Mammary epithelial cell (primary cell): ENCODE measurements at places on chromosomes 5 and 9.
A peak's percentile ranks its signal among the peaks of the same experiment; 100 is the strongest.

DNA sequence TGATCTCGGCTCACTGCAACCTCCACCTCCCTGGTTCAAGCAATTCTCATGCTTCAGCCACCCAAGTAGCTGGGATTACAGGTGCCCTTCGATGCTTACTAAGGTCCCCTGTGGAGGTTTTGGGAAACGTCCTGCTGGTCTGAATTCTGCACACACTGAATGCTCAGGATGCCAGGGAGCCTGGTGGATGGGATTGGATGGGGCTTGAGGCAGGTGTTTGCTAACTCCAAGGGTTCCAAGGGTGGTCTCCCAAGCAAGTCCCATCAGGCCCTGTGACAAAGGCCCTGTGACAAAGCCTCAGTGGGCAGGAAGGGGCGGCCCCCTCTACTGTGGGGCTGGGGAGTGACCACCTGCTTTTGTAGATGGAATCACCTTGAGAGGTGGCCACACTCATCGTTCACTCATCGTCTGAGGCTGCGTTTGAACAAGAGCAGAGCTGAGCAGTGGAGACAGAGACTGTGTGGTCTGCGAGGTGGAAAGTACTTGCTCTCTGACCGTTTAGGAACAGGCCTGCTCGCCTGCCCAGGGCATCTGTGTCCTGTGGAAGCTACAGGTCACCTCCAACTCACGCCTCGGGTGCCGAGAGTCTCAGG, 40.2 kb downstream of the MRPL36 start:
- DNase-seq = no peak

GRCh38 chr5:149838881-149839739, 105.5 kb downstream of the PDE6A start:
- DNase-seq = peak; percentile 90

- DNase-seq = peak; percentile 22
Observed at GRCh38 chr9:101027733-101028345, 688 bp upstream of the PLPPR1 start.

- peak; percentile 42 for DNase-seq
Observed at GRCh38 chr5:83551821-83552220, 80.3 kb downstream of the VCAN start.

DNA sequence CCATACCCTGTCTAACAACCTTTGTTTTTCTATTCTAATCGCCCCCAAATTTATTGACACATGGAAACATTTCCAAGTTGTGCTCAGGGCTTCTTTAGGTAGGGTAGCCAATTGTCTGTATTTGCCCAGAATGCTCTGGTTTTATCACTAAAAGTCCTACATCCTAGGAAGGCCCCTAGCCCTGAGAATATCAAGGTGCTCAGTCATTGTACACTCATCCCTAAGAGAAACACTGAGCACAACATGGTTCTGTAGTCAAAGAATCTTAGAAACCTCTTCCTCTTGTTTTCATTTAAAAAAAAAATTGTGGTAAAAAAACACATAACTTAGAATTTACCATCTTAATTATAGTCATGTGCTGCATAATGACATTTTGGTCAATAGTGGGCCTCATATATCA, 69.0 kb upstream of the BASP1 start:
- DNase-seq = no peak

DNA sequence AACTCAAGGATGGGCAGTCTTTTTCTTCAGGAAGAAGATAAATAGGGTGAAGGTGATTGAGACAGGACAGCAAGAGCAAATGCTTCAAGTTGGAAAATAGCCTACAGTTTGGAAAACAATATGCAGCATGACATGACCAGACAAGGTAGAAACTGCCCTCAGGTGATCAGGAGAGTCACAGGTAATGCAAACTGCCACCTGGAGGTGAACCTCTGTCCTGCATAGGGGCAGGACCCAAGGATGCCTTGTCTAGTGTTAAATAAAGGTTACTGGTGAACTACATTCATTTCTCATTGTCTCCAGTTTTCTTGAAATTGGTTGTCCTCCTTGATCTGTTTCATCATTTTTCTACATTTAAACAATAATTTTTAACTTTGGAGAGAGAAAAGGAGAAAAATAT, 232.1 kb downstream of the SEMA5A start:
- peak; percentile 26 for DNase-seq

- DNase-seq = peak; percentile 91
Observed at GRCh38 chr5:120368923-120369715, 95.0 kb upstream of the PRR16 start.

- peak; percentile 20 for DNase-seq
Observed at GRCh38 chr5:373710-374602, 52.4 kb downstream of the AHRR start.

GRCh38 chr9:97504381-97505216, 3.1 kb downstream of the TMOD1 start:
- no peak for DNase-seq

- DNase-seq = no peak
Observed at GRCh38 chr9:72844440-72844768, 108.4 kb downstream of the ALDH1A1 start.
